A172 (cell line): ENCODE measurements at places on chromosomes 5 and 9. TPM values are rescaled to one million over a fixed set of nuclear protein-coding genes. Genes with fewer than 3 reads are reported as not detected.

MUSK gene
- total RNA-seq, result not detected in 2 replicates

SLC46A2 gene
- total RNA-seq, result not detected in 2 replicates

TCF7 gene
- total RNA-seq, result 3.8 and 4.8 TPM in 2 replicates

SPATA31E1 gene
- total RNA-seq, result not detected in 2 replicates

NMUR2 gene
- total RNA-seq, result not detected in 2 replicates

EQTN gene
- total RNA-seq, result not detected in 2 replicates

SERF1A gene
- total RNA-seq, result 8.3 and 35.3 TPM in 2 replicates

OR1J2 gene
- total RNA-seq, result not detected in 2 replicates

ST8SIA4 gene
- 0.07 TPM in 2 replicates for total RNA-seq

SLIT3 gene
- 0.12 and 0.31 TPM in 2 replicates for total RNA-seq

FGD3 gene
- 0.10 and 0.12 TPM in 2 replicates for total RNA-seq

CREBRF gene
- total RNA-seq, result 7.1 and 9.6 TPM in 2 replicates
